ENCODE measurements at places on chromosomes 4 and X. TPM values are rescaled to one million over a fixed set of nuclear protein-coding genes. Genes with fewer than 3 reads are reported as not detected.

- DNase-seq, result no peak
These were observed 96.4 kb upstream of the IQCM start for GRCh38 chr4:149912000-149912399.

The NALF2 gene
- polyA plus RNA-seq, result 0.65 TPM

The SSX4 gene
- polyA plus RNA-seq, result not detected

GRCh38 chrX:113522814-113523213, 682.2 kb upstream of the AMOT start:
- DNase-seq, result no peak

DNA sequence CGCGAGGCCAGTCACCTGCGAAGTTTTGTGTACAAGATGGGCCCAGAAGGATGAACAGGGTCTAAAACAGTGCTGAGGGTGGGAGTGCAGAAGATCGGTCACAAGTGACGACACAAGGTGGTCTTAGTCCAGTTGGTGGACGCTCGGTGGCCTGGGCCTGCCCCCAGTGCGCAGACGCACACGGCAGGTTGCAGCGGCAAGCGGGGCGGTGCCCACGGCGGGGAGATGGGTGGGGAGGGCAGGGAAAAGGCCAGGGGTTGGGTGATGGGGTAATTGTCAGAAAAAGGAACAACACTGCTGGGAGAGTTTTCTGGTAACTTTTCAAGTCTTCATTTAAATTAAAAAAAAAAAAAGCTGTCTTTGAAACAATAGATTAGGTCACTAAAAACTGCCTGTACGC, 1.0 kb upstream of the PRDX4 start:
- DNase-seq, result no peak

The ANXA3 gene
- 4.1 TPM for polyA plus RNA-seq

DNA sequence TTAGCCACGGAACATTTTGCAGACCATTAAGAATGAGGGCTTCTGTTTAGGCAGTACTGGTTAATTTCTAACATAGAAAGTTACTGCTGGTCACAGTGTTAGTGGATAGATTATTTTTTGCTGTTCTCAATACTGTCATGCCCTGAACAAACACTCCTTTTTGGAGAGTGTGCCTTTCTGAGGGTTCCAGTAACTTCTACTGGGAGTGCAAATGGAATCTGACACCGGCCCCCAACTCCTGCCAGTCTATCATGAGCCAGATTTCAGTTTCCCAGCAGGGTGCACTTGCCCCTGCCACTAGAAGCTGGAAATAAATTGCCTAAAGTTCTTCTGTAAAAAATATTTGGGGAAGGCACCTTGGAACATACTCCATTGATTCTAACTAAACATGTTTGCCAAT, 224.4 kb upstream of the GPC4 start:
- DNase-seq, result no peak

GRCh38 chr4:107800706-107801105, 24.0 kb upstream of the SGMS2 start:
- DNase-seq, result no peak

The ENPEP gene
- polyA plus RNA-seq, result 20.4 TPM

GRCh38 chr4:628821-629635, 3.7 kb downstream of the PDE6B start:
- DNase-seq, result no peak

The ZAR1 gene
- polyA plus RNA-seq, result not detected

GRCh38 chr4:184200296-184200695, 17.4 kb downstream of the ENPP6 start:
- no peak for DNase-seq

DNA sequence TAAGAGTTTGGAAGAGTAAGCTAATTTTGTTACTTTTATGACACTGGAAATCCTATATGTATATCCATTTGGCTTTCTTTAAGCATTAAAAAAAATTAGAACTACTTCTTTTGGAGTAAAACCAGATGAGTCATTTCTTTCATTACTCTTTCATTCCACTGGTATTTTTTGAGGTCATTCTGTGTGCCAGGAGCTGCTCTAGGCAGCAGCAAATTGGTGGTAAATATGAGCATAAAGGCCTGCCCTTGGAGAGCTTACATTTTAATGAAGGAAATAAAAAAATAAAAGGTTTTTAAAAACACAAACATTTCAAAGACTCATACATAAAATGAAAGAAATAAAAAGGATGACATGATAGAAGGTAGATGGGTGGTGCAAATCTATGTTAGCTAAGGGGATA, 37.4 kb downstream of the MID1 start:
- DNase-seq, result no peak

DNA sequence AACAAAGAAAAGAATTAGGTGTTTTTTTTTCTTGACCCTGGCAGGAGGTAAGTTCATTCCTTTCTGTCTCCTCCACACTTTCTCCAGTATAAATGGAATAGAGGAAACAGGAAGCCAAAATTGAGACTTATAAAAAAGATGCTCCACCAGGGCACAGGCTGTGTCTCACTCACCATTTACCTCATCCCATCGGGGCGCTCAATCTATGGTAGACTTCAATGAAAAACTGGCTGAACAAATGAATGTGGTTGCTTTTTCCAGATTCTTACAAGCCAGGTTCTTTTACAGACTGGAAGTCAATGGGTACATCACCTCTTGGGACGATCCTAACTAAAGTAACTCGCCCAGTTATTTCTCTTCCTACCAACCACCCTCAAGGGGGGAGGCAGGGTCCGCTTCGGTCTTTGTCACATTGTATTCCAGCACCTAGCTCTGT, 685 bp downstream of the COMMD8 start:
- DNase-seq, result no peak

DNA sequence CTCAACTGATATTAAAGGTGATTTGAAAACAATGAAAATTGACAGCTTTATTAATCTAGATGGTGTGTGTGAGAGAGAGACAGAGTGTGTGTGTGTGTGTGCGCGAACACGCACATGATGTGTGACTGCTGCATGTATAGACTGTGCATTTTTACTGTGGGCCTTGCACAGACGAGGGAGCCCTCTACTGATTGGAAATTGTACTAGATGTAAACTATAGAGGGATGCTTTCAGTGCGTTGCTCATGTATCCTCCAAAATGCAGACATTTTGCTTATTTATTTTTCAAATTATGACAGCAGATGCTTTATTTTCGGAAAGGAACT, 168.4 kb upstream of the GK2 start:
- DNase-seq, result peak; percentile 19

DNA sequence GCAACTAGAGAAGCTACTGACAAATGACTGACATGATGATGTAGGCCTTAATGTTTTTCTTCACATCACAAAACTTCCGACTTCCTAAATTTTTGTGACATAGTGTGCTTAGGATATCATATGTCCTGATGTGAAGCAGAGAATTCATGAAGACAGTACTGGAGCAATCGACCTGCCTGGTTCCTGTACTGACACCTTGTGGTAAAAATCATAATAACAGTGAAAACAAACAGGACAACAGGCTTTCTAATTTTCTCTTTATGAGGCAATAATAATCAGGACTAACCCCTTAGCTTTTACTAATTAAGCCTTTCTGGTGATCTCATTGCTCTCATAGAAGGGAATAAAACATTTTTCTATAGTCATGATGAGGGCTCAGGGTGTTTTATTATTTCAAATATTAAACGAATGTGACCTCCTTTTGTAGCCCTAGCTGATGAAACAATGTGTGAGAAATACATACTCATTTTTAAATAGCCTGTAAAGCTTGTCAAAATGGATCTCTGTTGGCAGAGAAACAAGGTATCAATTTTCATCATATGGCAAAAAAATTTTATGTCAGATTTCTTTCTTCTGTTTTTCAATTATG, 158.4 kb downstream of the TENT5D start:
- no peak for DNase-seq

GRCh38 chr4:154399259-154399974, 92.2 kb downstream of the DCHS2 start:
- peak; percentile 75 for DNase-seq

The AKAP14 gene
- not detected for polyA plus RNA-seq

- no peak for DNase-seq
These were observed 738.3 kb downstream of the STPG2 start for GRCh38 chr4:97404876-97405523.

GRCh38 chr4:124426279-124426678, 286.3 kb downstream of the ANKRD50 start:
- DNase-seq, result no peak

The KLHL5 gene
- 15.4 TPM for polyA plus RNA-seq

GRCh38 chr4:147336252-147336651, 144.6 kb upstream of the EDNRA start:
- DNase-seq, result no peak

DNA sequence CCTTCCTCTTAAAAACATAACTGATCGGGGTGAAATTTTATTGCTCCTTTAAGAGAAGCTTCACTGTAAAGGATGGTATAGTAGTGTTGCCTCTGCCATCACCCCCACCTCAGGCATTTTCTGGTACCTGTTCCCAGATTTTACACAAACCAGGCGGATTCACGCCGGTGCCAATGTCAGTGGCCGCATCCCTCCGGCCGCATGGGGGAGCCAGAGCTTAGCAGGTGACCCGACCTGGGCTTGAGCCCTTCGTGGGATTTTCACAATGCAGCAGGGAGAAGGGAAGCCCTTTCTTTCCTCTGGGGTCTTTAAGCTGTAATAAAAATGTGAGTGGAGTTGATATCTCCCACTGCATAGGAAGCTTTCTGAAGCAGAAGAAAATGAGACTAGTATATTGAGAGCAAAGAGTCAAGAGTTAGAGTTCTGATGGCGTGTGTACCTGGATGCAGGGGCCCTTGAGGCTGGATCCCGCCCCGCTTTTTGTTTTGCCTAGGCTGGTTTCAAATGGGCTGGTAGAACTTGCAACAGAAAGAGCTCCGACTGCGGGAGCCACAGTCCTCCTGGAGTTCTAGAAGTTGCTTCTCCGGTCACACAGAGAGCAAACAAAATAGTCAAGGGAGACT, 59.4 kb downstream of the POLR2B start:
- no peak for DNase-seq

The INTU gene
- polyA plus RNA-seq, result 8.1 TPM

The ZNF718 gene
- polyA plus RNA-seq, result 8.2 TPM

The MTNR1A gene
- polyA plus RNA-seq, result not detected

GRCh38 chr4:27003642-27004113, 143.0 kb downstream of the STIM2 start:
- DNase-seq, result no peak

- DNase-seq, result peak; percentile 25
These were observed 67.0 kb upstream of the MSX1 start for GRCh38 chr4:4792466-4792865.
